ENCODE measurements at places on chromosomes 4 and X.
A peak's percentile ranks its signal among the peaks of the same experiment; 100 is the strongest.

- DNase-seq, result peak; percentile 25
These were observed 174.5 kb downstream of the NKX6-1 start for GRCh38 chr4:84324303-84325245.

GRCh38 chrX:42708222-42708621, 69.7 kb downstream of the PPP1R2C start:
- DNase-seq, result no peak

GRCh38 chrX:110346681-110347080, 12.0 kb upstream of the RTL9 start:
- DNase-seq, result no peak

GRCh38 chr4:121307445-121308327, 73.1 kb downstream of the QRFPR start:
- DNase-seq, result no peak

DNA sequence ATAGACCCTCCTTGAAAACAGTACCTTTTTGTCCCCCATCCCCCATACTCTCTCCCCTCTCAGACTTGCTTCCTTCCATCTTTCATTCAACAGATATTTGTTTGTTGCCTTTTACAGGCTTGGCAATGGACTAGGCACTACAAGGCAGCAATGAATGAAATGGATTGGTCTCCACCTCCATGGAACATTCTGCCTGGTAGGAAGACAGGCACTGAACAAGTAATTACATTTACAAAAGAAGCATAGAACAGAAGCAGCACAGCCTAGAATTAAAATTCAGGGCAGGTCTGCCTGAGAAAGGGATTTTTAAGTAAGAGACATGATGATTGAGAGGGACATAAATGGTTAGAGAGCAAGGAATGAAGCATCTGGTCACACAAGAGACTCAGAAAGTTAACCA, 346.1 kb downstream of the GRXCR1 start:
- DNase-seq, result peak; percentile 49

GRCh38 chr4:157221895-157222770, 1.6 kb downstream of the GRIA2 start:
- DNase-seq, result peak; percentile 85

- no peak for DNase-seq
These were observed 11.4 kb downstream of the FTSJ1 start for GRCh38 chrX:48487362-48487798.

All from brain (organoid and tissue), 16 donors.